Natural killer cell treated with Interleukin-12 subunit alpha and Interleukin-12 subunit beta and Interleukin-15 and Interleukin-18, amount 100 ng/mL, for 72 hours (primary cell): ENCODE measurements at places on chromosomes 5 and 9. TPM values are rescaled to one million over a fixed set of nuclear protein-coding genes. Genes with fewer than 3 reads are reported as not detected.

DNA sequence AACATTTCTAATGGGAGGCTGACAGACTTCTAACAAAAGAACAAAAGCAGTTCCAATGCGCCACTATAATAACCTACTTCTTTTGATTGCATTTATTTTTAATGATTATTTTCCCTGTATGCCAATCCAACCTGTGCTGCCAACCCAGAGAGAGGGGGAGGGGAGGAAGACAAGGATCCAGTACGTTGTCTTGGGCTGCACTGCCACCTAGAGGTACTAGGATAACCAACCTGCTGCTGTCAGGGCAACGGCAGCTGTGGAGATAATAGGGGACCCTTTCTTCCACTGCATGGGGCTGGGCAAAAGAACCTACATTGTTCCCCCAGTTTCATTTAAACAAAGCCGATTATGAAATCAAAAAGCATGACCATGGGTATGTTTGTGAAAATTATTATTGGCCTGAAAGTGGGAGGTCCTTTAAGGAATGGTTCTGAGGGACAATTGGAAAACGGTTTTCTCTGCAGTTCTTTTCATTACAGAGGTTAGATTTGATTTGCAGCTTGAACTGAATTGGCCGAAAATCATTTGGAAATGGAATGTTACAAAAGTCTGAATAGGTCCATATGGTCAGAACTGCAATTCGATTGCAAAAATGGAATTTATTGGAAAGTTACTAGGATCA is 101.3 kb downstream of the RASEF start:
- no peak for DNase-seq

- DNase-seq, result no peak
These were observed 219.1 kb downstream of the C9orf50 start for GRCh38 chr9:129401623-129402370.

TXNDC8 gene
- total RNA-seq, result not detected

DNA sequence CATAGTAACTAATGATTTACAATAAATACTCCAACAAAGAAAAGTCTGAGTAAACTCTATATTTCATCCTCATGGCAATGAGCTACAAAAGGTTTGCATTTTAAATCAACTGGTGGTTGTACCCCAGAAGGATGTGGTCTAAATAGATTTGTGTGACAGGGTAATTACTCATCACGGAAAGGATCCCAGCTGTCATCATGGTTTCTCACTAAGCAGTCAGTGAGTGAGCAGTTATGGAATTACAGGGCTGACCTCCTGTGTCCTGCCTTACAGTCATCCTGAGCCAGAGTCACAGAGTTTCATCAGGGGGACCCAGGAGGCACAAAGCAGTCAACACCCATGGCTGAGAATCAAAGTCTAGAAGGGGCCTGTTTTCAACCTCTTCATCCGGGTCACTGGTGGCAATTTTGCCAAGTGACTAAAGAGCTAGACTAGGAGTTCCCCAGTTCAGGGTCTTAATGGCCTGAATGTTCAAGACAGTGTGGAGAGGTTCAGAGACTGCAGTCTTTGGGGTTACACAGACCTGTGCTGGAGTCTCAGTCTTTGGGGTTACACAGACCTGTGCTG is 210.7 kb upstream of the SLC24A2 start:
- peak; percentile 82 for DNase-seq
